ENCODE measurements at places on chromosomes 4 and X.
A peak's percentile ranks its signal among the peaks of the same experiment; 100 is the strongest.

GRCh38 chr4:158673633-158674032 is 1.5 kb downstream of the ETFDH start:
- no peak for DNase-seq

GRCh38 chrX:124679199-124679598 is 332.8 kb downstream of the SH2D1A start:
- DNase-seq, result no peak

- no peak for DNase-seq
These were observed 60.6 kb downstream of the RPS6KA3 start for GRCh38 chrX:20205927-20206708.

DNA sequence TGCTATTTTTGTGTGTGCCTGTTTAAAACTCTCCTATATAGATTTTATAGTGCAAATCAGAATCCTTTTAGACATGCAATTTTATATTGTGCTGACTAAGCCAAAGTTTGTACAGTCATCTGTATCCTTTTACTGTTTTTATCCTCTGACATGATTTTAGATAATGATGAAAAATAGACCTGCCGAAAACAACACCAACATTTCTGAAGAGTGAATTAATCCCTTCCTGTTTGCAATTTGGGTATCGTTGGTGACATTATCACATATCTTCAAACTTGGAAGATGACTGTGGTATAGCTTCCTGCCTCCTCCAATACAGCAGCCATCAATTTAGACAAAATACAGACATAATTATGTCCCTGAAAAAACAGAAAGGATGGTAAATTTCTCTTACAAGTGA is 28.9 kb upstream of the DSPP start:
- DNase-seq, result no peak

GRCh38 chrX:137227151-137227550 is 193.4 kb upstream of the GPR101 start:
- DNase-seq, result no peak

- DNase-seq, result no peak
These were observed 325.9 kb downstream of the EPHA5 start for GRCh38 chr4:65344278-65344825.

DNA sequence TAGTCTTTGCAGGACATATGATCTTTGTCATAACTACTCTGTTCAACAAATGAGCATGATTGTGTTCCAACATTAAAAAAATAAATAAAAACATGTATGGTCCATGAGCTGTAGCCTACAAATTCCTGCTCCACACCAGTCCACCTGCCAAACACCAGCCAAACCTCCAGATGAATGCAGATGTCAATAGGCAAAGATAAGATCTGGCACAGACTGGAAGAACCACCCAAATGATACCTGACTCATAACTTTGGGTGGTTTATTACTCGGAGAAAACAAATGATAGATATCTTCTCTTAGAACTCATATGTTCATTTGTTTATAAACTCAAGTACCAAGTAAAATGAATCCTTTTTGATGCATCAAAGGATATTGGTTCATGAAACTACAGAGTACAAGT is 425.1 kb downstream of the GBA3 start:
- DNase-seq, result no peak

GRCh38 chr4:40721730-40722171 is 28.0 kb upstream of the NSUN7 start:
- no peak for DNase-seq

DNA sequence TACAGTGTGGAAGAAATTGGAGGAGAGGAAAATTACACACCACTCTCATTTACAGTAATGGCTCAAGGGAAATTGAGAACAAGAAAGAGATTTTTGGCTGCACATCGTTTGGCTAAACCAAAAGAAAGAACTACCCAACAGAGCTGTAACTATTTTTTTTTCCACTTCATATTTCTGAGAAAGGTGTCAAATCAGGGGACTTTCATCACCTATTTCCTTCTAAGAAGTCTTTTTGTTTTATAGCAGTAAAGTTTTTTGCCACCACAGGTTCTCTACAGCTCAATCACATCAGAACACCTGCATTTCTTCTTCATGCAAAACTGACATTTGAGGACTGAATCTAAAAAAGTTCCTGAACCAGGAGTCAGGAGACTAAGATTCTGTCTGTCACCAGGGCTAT is 57.5 kb upstream of the TNIP3 start:
- DNase-seq, result no peak

DNA sequence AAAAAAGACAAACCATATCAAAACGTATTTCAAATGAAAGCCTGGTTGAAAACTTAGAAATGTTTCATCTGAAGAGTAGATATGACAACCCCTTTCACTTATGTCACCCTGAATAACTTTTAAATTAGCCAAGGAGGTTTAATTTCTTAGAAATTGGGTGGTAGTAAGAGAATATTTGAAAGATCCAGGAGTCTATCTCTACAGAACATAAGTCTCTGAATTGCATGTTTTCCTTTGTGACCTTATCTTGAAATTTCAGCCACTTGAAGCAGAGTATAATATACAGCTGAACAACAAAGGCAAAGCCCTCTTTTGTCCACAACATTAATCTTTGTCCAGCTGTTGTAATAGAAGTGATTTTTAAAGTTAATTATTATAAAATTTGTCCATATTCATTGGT is 49.5 kb downstream of the TMEM154 start:
- no peak for DNase-seq

- no peak for DNase-seq
These were observed 2.7 kb downstream of the TKTL1 start for GRCh38 chrX:154298312-154298711.

- DNase-seq, result no peak
These were observed 958.2 kb downstream of the PCDH7 start for GRCh38 chr4:31678356-31678755.

- DNase-seq, result no peak
These were observed 126.4 kb upstream of the JADE1 start for GRCh38 chr4:128682942-128683666.

DNA sequence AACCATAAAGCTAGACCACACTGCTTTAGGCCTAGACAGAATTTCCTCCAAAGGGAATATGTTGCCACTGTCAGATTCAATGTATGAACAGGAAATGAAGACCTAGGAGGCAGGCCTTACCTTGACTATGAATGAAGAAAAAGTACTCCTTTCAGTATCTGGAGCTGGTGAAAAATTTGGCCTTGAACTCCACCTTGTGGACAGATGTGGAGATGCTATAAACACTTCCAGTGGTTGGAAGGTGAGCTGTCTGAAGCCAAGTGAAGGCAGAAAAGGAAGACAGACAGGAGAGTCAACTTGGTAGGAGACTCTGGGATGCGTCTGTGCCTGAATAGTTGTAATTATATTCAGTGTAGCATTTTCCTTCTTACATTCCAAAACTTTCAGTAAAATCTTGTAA is 17.2 kb downstream of the SPIN3 start:
- peak; percentile 5 for DNase-seq

DNA sequence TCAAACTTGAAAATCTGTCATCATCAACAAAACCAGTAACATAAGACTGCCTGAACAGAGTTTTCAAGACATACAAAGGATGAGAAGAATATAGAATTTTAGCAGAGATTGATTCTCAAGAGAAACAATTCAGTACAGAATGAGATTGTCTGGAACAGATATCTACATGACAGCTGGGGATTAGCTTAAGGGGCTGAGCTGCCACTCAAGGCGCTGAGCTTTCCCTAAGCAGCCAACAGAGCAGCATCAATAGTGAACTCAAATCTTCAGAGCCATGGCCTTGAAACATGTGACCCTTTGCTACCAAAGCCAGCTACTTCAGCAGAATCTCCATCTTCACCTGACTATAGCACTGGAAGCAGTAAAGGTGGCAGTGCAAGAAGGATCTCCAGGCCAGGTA is 24.3 kb upstream of the PCDH10 start:
- no peak for DNase-seq

DNA sequence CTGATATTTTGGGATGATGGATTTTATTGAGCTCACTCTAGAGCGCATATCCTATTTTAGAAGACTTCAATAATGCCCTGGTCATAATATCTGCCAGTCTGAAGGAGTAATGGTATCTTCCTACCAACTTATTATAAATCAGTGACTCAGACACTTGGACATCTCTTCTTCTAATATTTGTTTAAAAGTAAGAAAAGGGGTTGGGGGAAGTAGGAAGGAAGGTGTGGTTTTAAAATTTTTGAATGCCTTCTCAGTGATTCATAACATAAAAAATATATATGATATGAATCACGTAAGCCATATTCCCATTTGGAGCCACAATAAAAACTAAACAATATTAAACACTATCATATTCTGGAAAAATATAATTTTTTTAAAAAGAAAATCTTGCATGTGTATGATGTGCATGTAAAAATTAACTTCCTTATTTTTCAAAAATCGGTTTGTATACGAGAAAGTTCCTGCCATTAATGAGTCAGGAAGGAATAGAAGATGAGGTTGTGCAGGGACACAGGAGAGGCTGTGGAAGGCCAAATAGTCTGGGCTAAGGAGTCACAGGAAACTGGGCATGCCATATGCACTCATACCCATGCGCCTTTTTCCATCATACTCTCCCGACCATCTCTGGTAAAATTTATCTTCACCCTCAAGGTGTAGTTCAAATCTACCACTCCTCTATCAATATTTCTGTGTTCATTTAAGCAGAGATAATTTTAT is 286.5 kb downstream of the EPHA5 start:
- DNase-seq, result no peak

GRCh38 chrX:4240541-4241194 is 527.2 kb upstream of the PRKX start:
- no peak for DNase-seq

DNA sequence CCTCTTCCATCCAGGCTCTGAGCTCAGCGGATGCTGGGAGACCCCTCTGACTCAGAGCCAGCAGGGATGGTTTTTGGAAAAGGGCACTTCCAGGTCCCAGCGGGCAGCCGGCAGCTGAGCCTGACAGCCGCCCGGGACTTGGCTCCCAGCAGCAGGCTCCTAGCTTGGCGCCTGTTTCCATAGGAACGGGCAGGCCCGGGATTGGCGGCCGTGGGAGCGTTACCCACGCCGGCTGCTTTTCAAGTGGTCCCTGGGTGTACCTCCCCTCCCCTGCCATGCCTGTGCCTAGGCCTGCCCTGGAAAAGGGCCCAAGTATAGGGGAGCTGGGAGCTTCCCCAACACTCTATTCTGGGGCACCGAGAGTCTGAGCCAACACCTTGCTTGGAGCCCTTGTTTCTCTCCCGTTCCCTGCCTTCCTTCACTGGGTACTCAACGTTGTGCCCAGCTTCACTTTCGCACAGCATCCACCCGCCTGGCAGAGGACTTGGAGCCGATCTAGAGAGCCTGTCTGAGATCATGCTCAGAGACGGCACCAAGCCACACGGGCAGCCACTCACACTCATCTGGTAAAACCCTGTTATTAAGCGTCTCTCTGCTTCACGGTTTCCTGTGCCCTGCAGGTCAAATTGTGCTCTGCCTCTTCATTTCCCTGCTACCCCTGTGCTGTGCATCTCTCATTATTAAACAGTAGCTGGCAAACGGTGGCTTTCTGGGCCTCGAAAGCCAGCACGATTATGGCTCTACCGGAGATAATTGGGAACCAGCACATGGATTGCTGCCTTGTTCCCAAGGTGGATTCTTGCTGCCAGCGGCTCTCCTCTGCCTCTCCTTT is 521.5 kb downstream of the BCOR start:
- no peak for DNase-seq

- DNase-seq, result no peak
These were observed 147.3 kb downstream of the PCDH7 start for GRCh38 chr4:30867427-30867826.

DNA sequence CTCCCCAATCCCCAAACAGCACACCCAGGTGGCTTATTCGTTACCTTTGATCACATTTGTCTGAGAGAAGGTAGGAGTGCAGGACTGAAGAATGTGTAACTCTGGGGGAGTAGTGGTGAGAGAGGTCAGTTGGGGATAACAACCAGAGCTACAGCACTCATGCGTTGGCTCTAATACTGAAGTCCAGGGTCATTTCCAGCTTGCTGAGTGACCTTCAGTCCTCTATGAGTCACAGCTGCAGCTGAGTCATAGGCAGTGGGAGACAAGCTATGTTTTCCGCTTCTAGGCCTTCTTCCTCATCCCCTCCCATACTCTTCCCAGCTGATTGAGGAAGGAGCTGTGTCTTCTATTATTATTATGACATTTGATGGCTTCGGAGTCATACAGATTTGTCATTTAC is 31.6 kb upstream of the CT47C1 start:
- no peak for DNase-seq

DNA sequence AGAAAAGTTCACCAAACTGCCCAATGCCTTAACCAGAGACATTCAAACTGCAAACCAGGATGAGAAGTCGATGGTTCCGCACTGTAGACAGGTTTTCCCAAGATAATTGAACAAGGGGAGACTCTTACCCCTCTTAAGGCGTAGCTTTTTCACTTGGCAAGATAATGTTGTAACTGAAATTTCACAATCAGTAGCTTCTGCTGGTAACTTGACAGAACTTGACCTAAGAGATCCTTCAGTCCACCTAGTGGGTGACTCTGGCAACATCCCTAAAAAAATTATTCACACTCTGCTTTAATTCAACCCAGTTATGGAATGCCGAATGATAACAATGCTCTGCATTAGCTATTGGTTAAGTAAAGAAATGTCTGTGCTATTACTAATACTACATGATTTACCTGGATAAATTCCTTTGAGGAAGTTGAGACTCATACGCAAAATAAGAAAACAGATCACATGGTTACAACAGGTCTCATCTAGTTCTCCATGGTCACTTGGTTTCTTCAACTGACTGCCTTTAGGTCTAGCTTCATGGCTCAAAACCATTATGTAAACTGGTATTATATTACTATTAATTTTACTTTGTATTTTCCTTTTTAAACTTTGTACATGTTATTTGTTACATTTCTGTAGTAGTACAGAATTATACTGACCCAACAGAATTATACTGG is 9.1 kb downstream of the ELF2 start:
- no peak for DNase-seq

GRCh38 chr4:124053872-124054538 is 657.4 kb downstream of the SPRY1 start:
- no peak for DNase-seq

GRCh38 chr4:33883111-33883510 is 2361.2 kb downstream of the ARAP2 start:
- no peak for DNase-seq

DNA sequence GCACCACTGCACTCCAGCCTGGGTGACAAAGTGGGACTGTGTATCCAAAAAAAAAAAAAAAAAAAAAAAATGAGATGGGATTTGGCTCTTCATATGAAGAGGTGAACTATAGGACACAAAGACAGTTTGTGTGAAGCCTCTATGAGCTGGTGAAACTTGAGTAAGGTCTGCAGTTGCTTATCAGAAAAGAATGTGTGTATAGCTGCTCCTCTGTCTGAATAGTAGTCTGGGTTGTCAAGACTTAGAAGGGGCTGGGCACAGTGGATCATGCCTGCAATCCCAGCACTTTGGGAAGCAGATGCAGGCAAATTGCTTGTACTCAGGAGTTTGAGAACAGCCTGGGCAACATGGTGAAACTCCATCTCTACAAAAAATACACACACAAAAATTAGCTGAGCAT is 82.8 kb downstream of the ARSF start:
- no peak for DNase-seq

GRCh38 chr4:165720411-165721082 is 152.5 kb upstream of the TLL1 start:
- DNase-seq, result no peak

Data from activated CD8-positive, alpha-beta memory T cell treated with anti-CD3 and anti-CD28 coated beads for 1 hour (primary cell).